Chondrocyte (in vitro differentiated cells): ENCODE measurements at places on chromosomes 4 and X. TPM values are rescaled to one million over a fixed set of nuclear protein-coding genes. Genes with fewer than 3 reads are reported as not detected.

The ADGRG2 gene
- 0.15 to 0.24 TPM (median 0.21 TPM) in 3 replicates for total RNA-seq

The COL25A1 gene
- 0.45 to 1.3 TPM (median 0.62 TPM) in 3 replicates for total RNA-seq

GRCh38 chr4:37666625-37667071 is 19.5 kb downstream of the RELL1 start:
- peak overlapping the region; percentile 80 for H3K27ac ChIP-seq
- H3K27me3 ChIP-seq, result no peaks in the 10 kb centered on the region
- H3K36me3 ChIP-seq, result no peaks in the 10 kb centered on the region
- H3K4me1 ChIP-seq, result peaks cover 55% of the 10 kb centered on the region
- H3K4me3 ChIP-seq, result peak overlapping the region; percentile 2

GRCh38 chr4:15586066-15586465 is 69.1 kb downstream of the FBXL5 start:
- H3K4me1 ChIP-seq, result peaks cover 8% of the 10 kb centered on the region
- no peaks in the 10 kb centered on the region for H3K27me3 ChIP-seq
- peaks cover 5% of the 10 kb centered on the region for H3K36me3 ChIP-seq
- H3K27ac ChIP-seq, result no peak overlapping the region
- H3K4me3 ChIP-seq, result no peak overlapping the region

GRCh38 chrX:71852182-71852581 is 58.5 kb upstream of the NHSL2 start:
- H3K36me3 ChIP-seq, result no peaks in the 10 kb centered on the region
- no peaks in the 10 kb centered on the region for H3K4me1 ChIP-seq
- no peak overlapping the region for H3K27ac ChIP-seq
- H3K27me3 ChIP-seq, result peaks cover 15% of the 10 kb centered on the region
- no peak for DNase-seq

DNA sequence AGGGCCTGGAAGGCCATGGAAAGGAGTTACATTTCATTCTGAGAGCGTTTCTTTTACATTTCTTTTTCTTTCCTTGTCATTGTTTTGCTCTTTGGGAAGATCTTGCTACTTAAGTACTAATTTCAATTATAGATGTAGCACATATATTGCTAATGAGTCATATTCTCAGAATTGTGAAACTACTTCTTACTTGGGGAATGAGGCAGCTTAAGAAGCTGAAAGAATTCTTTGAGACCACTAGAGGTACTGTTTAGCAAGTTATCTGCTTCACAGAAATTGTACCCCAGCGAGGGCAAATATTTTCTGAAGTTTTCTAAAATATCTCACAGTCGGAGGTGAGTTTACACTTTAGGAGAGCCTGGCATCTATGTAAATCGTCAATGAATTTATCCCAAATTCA is 100.6 kb downstream of the AFF2 start:
- H3K36me3 ChIP-seq, result no peaks in the 10 kb centered on the region
- H3K27ac ChIP-seq, result peak overlapping the region; percentile 35
- H3K27me3 ChIP-seq, result no peaks in the 10 kb centered on the region
- no peak for DNase-seq
- peaks cover 16% of the 10 kb centered on the region for H3K4me1 ChIP-seq

GRCh38 chr4:81966676-81967075 is 407.1 kb downstream of the HNRNPD start:
- H3K4me3 ChIP-seq, result no peak overlapping the region
- H3K27ac ChIP-seq, result no peak overlapping the region
- H3K27me3 ChIP-seq, result peaks cover 4% of the 10 kb centered on the region

DNA sequence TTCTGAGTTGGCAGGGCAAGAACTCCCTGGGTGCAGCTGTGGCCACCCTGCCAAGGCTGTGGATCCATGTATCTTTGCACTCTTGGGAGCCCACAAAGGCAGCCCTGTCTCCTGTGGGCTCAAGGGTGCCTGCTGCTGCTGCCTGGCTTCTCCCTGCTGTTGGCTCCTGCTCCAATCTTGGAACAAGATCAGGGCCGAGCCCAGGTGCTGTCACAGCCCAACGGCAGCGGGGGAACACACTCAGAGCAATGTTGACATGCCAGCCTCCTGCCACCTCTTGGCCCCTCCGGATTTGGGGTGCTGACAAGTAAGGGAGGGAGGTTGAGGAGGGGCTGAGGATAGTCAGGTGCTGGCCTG is 57.9 kb downstream of the COX18 start:
- H3K27me3 ChIP-seq, result peaks cover 8% of the 10 kb centered on the region
- no peak overlapping the region for H3K4me3 ChIP-seq
- DNase-seq, result peak; percentile 65
- H3K36me3 ChIP-seq, result peaks cover 7% of the 10 kb centered on the region
- H3K4me1 ChIP-seq, result peaks cover 4% of the 10 kb centered on the region
- no peak overlapping the region for H3K27ac ChIP-seq

- no peak for DNase-seq
- H3K36me3 ChIP-seq, result peaks cover 4% of the 10 kb centered on the region
- H3K27me3 ChIP-seq, result no peaks in the 10 kb centered on the region
- H3K4me3 ChIP-seq, result no peak overlapping the region
- peaks cover 12% of the 10 kb centered on the region for H3K4me1 ChIP-seq
- H3K27ac ChIP-seq, result no peak overlapping the region
These were observed 38.9 kb downstream of the RGS12 start for GRCh38 chr4:3331511-3332394.

The NWD2 gene
- not detected in 3 replicates for total RNA-seq
